Right renal pelvis (tissue), 4 donors: ENCODE measurements at places on chromosomes 5 and 9.

DNA sequence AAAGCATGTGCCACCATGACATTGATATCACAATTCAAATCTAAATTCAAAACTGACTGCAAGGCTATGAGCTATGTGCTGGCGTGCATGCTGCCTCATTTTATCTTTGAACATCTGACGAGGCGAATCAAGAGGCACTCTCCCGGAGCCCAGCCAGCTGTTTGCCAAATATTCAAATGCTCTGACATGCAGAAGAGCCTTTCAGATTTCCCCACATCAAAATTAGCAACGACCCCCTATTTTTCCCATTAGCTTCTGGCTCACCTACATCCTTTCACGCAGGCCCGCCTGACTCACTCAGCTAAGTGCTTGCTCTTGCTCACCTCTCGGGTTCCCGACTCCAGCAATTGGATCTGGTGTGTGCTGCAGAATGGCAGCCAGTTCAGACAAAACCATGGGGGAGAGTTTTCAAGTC is 159.0 kb downstream of the NR2F1-AS1 start:
- no peak for DNase-seq

DNA sequence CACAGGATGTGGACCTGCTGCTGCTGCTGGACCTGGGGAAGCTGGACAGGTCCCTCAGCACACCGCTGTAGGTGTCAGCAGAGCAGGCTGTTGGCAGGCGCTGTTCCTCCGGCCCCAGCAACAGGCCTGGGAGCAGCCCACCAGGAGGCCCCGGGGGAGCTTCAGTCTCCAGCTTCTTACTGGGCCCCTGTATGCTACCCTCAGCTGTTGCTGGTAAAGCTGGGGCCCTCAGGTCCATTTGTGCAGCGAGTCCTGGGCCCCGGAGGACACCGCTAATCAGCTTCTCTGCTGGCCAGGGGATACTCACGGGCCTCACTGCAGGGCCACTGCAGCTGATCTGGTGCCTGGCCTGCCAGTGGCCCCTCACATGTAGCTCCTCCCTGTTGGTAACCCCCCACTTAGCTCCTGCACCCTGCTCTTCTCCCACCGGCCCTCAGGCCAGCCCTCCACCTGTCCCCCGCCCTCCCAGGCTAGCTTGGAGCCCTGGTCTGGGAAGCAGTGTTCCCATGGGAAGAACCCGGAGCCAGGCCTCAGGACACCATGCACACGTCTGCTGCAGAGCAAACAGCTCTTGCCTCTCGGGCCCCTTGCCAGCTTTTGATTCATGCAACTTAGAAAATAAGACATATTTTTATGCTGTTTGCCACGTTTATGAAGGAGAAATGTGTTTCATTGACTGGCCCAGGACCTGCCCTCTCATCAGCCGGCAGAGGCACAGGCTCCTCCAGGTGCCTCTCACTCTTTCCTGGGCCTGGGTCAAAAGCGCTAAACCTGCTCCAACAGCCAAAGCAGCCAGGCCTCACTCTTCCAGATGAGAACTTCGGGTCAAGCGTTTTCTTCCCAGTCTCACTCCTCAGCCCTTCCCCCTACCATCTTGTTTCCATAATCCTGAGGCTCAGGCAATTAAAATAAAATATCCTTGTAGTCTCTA is 61.0 kb upstream of the ADAMTS2 start:
- no peak for DNase-seq

DNA sequence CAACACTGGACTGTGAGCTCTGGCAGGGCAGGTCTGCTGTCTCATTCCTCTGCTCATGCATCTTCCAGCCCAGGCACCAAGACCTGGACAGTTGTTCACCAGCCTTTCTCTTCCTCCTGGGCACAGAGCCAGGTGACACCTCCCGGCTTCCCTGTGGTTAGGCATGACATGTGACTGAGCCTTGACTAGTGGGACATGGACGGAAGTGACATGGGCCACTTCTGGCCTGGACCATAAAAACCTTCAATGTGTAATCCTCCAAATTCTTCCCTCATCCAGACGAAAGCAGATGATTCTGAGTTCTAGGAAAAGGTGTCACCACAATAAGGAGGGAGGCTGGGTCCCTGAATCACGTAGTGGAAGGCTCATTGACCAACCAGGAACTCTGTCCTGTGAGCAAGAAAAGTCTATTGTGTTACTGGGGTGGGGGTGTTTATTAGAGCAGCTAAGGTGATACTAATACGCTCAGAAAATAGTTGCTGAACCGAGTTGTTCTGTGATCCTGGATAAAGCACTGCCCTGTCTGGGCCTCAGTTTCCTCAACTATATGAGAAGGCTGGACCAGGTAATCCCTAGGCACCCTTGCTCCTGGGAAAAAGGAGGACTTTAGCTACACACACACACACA is 26.6 kb upstream of the CRB2 start:
- DNase-seq: no peak

- DNase-seq: no peak
Observed at GRCh38 chr5:167634432-167634831, 657.0 kb upstream of the WWC1 start.

DNA sequence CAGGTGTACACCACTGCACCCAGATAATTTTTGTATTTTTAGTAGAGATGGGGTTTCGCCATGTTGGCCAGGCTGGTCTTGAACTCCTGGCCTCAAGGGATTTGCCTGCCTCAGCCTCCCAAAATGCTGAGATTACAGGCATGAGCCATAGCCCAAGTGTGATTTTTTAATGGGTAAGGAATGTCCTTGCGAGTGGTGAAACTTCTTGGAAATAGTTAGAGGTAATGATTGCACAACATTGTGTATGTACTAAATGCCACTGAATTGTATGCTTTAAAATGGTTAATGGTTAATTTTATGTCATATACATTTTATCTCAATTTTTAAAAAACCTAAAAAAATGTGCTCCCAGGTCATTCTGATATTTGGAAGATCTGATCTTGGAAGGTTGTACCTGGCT is 59.9 kb upstream of the IL6ST start:
- no peak for DNase-seq

DNA sequence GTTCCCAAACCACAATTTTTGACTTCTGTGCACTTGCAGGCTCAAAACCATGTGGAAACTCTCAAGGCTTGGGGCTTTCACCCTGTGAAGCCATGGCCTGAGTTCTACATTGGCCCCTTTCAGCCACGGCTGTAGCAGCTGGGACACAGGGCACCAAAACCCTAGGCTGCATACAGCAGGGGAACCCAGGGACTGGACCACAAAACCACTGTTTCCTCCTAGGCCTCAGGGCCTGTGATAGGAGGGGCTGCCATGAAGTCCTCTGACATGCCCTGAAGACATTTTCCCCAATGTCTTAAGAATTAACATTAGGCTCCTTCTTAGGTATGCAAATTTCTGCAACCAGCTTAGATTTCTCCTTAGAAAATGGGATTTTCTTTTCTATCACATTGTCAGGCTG is 312.1 kb upstream of the TUSC1 start:
- no peak for DNase-seq

DNA sequence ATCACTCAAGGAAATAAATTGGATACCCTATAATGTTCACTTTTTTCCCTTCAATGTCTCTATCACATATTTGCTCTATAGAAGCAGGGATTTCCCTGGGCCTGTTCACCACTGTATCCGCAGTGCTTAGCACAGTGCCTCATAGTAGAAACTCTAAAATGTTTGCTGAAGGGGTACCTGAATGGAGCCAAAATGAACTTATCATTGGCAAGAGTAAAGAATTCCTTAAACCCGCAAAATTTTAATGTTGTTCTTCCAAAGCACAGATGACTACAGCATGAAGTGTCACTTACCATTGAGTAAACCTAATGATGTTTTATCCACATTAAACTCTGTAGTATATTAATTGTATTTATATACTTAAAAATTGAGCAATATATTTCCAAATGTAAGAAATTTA is 96.1 kb downstream of the JAKMIP2 start:
- DNase-seq: no peak

GRCh38 chr9:107313555-107314096 is 30.5 kb downstream of the RAD23B start:
- DNase-seq: no peak

DNA sequence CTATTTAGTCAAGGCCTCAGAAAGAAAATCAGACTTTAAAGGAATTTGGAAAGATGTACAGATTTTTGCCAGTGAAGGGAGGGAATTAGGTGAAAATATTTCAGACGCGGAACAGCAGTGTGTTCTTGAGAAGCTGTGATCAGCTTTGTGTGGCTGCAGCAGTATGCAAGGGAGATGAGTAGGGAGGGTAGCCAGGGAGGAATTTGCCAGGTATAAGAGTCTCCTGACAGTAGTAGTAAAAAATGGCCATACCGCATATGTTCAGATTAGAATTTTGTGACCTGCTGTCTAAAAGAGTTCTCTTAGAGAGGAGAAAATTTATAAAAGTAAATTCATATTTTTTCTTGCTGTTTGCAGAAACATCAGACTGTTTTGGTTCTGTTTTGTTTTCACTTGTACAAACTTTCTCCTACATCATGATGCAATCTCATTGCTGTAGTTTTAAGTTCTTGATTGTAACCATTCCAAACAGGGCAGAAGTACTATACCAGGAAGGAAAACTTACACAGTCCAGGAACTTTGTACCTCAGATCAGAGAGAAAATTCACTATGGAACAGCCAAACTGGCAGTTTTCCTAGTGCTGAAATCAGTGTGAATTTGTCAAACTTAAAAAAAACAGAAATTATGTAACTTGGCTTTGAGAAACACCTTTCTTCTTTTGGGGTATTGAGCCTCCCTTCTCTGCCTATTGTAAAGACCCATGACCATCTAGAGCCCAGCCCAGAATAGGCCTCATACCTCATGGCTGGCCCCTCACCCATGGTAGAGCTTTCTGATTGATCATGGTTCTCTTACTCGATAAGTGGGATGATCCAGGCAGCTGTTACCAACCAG is 78.4 kb upstream of the NR3C1 start:
- no peak for DNase-seq

DNA sequence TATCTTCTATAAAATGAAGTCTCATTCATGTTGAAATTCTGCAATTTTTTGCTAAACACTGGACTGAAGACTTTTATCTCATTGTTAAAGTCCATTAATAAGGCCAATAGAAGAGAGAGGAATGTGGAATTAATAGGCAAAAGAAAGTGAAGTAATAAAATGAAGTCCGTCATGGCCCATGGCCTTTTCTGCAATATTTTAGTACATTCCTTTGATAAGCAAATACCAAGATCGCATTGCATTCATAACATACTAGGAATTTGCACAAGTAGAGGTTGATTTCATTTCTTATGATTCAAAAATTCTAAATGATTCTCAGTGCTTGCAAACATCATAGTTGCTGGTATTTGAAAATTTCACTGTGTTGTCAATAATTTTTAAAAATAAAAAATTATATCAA is 664.0 kb downstream of the NR2F1-AS1 start:
- no peak for DNase-seq

DNA sequence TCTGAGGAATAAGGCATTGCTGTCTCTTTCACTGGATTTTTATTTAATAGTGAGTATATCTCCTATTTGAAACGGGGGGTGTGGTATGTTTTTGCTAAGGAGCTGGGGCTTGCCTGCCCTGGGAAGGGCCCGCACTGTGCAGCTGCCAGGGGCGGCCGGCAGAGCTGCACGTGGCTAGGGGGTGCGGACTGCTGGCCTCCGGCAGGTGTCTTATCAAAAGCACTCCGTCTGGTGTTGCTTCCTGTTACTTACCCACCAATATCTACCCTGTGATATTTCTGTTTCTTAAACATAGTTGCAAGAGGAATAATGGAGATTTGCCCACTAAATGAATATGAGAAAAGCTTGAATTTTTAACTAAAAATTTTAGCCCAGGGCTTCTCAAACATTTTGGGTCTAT is 232.0 kb downstream of the IRX1 start:
- no peak for DNase-seq
